ENCODE measurements at places on chromosomes 2 and 18.

- DNase-seq = no peak
Measured at GRCh38 chr2:136115183-136115761, 2.7 kb downstream of the CXCR4 start.

DNA sequence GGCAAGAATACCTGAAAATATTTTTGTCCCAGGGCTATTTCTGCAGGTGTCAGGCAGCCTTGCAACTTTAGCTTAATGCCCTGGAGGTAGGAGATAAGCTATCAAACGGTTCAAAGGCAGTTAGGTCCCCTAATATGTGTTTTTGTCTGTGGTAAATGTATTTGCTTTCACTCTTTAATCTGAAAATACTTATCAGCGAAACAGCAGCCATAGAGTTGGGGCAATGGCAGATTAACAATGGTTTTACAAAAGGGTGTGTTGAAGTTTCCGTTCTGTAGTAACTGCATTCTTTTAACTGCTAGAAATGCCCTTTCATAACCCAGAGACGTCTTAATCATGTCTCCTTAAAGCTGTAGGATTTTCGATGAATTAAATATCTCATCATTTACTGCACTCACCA, 265.0 kb upstream of the TRIB2 start:
- no peak for DNase-seq

DNA sequence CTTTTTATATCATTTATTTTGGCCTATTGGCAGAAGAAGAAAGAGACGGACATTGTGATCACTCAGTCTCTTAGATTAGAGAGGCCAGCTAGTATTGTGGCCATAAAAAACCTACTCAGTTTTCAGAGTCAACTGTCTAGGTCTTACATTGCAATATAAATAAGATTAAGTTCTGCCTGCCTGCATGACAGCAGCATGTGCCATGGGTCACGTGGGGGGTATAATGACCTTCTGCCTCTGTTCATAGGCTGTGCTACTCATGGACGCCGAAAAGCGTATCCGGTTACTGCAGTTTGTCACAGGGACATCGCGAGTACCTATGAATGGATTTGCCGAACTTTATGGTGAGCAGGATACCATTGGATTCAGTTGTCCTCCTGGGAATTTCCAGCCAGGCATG, 238.5 kb downstream of the ALPK2 start:
- DNase-seq = peak; percentile 84

- DNase-seq = no peak
Measured at GRCh38 chr18:59760619-59761600, 63.7 kb upstream of the CCBE1 start.

GRCh38 chr2:46296840-46297545, at the start of gene EPAS1:
TSS of gene EPAS1 (plus strand) at chr2:46297407. CDS start at chr2:46297912, 505 bp downstream.
- DNase-seq = peak; percentile 90

DNA sequence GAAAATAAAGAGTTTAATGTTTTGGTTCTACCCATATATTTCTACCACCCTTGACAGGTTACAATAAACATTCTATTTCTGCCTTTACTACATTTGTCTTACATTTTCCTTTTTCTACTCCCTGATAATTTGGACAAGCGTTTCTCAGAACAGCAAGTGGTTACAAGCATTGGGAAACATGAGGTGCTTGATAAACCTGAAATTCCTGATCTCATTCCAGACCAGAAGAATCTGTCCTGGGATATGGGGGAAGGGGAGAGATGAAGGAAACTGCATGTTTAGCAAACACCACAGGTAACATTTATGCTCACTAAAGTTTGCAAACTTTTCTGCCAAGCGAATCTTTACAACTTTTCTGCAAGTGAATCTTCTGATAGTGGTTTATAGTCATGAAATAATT, 28.3 kb upstream of the DSC1 start:
- no peak for DNase-seq

GRCh38 chr2:86062043-86062442, 43.6 kb downstream of the POLR1A start:
- DNase-seq = no peak

GRCh38 chr2:25790074-25790790, 88.1 kb downstream of the ASXL2 start:
- no peak for DNase-seq

- DNase-seq = no peak
Measured at GRCh38 chr2:8629402-8629801, 52.5 kb upstream of the ID2 start.

DNA sequence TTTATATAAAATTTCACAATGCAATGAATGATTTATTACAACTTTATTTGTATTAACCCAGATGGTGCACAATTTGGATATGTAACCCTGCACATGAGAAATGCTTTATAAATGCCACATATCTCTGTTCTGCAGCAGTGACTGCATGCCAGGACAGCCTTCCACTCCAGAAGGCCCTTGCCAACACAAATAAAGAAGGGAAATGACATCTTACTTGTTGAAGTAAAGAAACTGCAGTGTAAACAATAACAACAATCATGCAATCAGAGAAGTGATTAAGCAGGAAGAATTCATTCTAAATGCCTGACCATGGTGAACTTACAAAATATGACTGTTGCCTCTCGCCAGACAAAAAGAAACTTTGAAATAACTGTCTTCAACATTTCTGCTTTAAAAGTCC, 129.9 kb upstream of the CHST9 start:
- peak; percentile 9 for DNase-seq

- DNase-seq = no peak
Measured at GRCh38 chr18:54734059-54734458, 94.2 kb upstream of the RAB27B start.

GRCh38 chr2:122182616-122183355, 427.3 kb downstream of the TSN start:
- peak; percentile 20 for DNase-seq

DNA sequence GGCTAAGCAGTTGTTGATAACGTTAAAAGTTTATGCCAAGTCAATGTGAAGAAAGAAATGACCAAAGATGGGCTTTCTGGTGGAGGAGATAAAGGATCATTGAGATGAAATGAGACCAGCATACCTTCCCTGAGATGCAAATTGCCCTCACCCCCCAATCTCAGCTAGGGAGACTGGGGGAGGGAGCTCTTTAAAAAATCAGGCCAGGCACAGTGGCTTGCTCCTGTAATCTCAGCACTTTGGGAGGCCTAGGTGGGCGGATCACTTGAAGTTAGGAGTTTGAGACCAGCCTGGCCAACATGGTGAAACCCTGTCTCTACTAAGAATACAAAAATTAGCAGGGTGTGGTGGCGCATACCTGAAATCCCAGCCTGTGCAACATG, 30.9 kb upstream of the KCMF1 start:
- DNase-seq = no peak

GRCh38 chr2:65913813-65914212, 481.4 kb upstream of the SPRED2 start:
- no peak for DNase-seq

- DNase-seq = peak; percentile 32
Measured at GRCh38 chr2:28452534-28453081, 43.3 kb upstream of the PLB1 start.

- no peak for DNase-seq
Measured at GRCh38 chr2:122029456-122029855, 274.0 kb downstream of the TSN start.

- DNase-seq = no peak
Measured at GRCh38 chr2:88125344-88125923, 2.4 kb downstream of the FABP1 start.

DNA sequence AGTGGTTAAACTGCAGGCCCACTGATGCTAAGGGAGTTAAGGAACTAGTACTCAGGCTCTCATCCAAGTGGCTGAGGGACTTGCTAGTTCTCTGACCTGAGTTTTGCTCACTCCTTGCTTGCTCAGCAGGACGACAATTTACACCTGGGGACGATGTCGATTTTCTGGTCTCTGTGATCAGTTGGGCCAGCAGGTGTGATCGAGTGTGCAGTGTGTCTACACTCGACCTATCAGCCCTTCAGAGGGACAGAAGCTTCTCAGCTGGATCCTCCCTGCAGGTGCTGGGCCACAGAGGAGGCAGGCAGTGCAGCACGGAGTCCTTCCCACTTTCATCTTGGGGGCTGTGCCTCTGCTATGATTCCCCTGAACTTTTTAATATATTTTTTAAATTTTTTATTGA, 71.5 kb downstream of the KCNS3 start:
- DNase-seq = no peak

DNA sequence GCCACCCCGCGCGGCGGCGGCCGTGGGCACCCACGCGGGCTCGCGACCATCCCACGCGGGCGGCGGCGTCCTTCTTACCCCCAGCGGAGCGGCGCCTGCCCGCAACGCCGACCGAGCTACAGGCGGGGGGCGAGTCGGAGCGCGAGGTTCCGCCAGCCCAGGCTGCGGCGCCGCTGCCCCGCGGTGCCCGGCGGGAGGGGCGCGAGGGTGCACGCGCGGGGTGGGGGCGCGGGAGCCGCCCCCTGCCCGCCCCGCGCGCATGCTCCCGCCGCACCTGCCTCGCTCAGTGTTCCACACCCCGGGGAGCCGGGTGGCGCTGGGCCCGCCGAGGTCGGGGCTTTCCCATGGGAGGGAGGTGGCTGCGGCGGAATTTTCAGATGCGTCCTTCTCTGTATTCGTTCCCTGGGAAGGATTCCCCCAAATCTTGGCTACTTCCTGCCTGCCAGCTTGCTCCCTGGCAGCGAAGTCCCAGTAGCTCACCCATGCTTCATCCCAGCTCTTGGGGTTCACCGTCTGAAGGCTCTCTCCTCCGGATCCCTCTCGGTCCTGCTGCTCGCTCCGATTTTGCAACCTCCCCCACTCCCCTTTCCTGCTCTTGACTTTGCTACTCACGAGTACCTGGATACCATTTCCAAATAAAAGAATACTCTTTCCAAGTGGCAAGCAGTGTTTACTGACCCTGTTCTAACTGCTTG, at the start of gene L3MBTL4:
Gene L3MBTL4, minus strand, starts transcription at position 189 of the 695 bp plus-strand sequence. CDS start 103,286 bp downstream, outside the sequence.
- DNase-seq = peak; percentile 37

GRCh38 chr2:8743261-8743660, 61.4 kb downstream of the ID2 start:
- DNase-seq = no peak

Measured in muscle of leg (tissue), 16 donors.